Transverse colon (tissue), 4 donors: ENCODE measurements at places on chromosomes 2 and 18. TPM values are rescaled to one million over a fixed set of nuclear protein-coding genes. Genes with fewer than 3 reads are reported as not detected.

Gene SIX2
- total RNA-seq, result 0.14 TPM

GRCh38 chr2:24009680-24010476 lies at the start of gene MFSD2B:
Gene MFSD2B, plus strand, starts transcription at chr2:24010085. Its CDS starts 12 bp downstream, at chr2:24010097.
- H3K4me1 ChIP-seq, result peaks cover 13% of the 10 kb centered on the region
- H3K4me3 ChIP-seq, result no peak within 1 kb of the TSS
- no peaks in the 10 kb centered on the region for H3K36me3 ChIP-seq
- no peak within 1 kb of the TSS for H3K27ac ChIP-seq
- no peak for DNase-seq
- H3K27me3 ChIP-seq, result peaks cover 46% of the 10 kb centered on the region

DNA sequence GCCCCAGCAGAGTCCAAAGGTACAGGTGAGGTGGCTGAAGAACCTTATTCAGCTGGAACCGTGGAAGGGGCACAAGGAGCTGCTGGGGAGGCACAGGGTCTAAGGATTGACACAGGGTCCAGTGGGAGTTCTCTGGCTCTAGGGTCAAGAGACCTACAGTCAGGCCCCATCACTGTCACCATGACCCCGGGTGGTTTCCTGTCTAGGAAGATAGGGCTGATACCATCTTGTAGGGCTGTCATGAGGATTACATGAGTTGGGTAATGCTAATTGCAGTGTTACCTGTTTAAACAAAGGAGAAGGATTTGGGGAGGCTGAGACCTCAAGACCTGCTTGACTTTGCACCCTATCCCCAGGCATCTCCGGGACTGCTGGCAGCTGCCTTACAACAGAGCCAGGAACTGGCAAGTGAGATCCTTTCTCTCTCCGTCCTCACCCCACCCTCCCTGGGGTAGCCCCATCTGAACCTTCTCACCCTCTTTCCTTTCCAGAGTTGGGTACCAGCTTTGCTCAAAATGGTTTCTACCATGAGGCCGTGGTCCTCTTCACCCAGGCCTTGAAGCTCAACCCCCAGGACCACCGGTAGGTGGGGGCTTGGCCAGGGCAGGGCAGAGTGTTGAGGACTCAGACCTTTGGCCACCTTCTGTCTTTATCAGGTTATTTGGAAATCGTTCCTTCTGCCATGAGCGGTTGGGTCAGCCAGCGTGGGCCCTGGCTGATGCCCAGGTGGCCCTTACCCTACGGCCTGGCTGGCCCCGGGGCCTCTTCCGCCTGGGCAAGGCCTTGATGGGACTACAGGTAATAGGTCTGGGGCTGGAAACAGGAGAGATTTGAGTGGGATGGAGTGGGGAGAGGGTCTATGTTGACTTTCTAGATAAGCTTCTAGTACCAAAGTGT lies 7.5 kb downstream of the LBX2 start:
- no peak overlapping the region for H3K4me3 ChIP-seq
- H3K27me3 ChIP-seq, result no peaks in the 10 kb centered on the region
- DNase-seq, result no peak
- H3K27ac ChIP-seq, result no peak overlapping the region
- no peaks in the 10 kb centered on the region for H3K4me1 ChIP-seq

DNA sequence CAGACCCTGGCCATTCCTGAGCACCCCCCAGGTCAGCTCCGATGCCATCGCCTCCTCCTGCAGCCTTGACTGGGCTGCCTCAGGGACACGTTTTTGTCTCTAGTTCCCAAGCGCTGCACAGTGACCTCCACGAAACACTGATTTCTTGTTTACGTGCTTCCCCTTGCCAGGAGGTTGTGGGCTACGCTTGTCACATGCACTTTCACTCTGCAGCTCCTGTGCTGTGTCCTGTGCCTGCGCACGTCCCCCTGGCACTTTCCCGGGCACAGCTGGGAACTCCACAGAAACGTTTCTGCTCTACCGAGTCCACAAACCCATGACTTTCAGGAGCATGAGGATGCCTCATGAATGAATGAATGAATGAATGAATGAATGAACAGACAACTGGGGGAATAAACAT lies 160.6 kb downstream of the LAMA1 start:
- H3K27ac ChIP-seq, result no peak overlapping the region
- no peak overlapping the region for H3K4me3 ChIP-seq
- no peaks in the 10 kb centered on the region for H3K4me1 ChIP-seq

DNA sequence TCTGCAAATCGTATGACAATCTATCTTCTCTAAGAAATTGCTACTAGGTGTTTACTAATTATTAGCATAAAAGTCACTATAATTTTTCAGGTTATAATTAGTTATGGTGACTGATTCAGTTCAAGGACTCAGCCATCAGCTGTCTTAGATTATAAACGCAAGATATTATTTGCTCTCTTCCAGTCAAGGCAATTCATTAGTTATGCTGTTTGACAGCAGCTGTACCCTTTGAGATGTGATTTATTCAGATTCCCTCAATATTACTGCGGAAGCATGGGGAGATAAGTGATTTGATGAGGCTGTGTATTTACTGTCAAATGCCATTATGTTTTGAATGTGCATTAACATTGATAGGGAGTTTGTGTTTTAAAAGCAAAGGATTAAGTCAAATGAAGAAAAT lies 558.9 kb upstream of the FSIP2 start:
- DNase-seq, result no peak
- no peak overlapping the region for H3K4me3 ChIP-seq
- no peaks in the 10 kb centered on the region for H3K27me3 ChIP-seq
- H3K27ac ChIP-seq, result no peak overlapping the region
- H3K36me3 ChIP-seq, result no peaks in the 10 kb centered on the region
- H3K4me1 ChIP-seq, result no peaks in the 10 kb centered on the region

- no peaks in the 10 kb centered on the region for H3K36me3 ChIP-seq
- DNase-seq, result peak; percentile 49
- no peak overlapping the region for H3K4me3 ChIP-seq
- peak overlapping the region; percentile 34 for H3K27ac ChIP-seq
- H3K27me3 ChIP-seq, result no peaks in the 10 kb centered on the region
- no peaks in the 10 kb centered on the region for H3K4me1 ChIP-seq
Measured at GRCh38 chr2:240626531-240627300, 1.4 kb downstream of the GPR35 start.

DNA sequence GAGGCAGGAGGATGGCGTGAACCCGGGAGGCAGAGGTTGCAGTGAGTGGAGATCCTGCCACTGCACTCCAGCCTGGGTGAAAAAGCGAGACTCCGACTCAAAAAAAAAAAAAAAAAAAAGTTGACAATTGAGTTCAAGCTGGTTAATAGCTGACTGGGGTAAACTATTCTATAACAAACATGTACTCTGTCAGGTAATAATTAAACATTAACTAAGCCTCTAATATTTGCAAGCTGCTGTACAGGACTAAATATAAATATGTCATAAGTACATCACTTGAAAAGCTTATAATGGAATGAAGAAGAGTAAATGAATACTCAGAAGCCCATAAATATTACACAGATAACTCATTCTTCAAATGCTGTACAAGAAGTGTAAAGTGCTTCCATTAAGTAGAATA lies 190.4 kb upstream of the CRIM1 start:
- no peak for DNase-seq
- H3K4me3 ChIP-seq, result no peak overlapping the region

Gene SERPINB4
- not detected for total RNA-seq

Gene SOCS6
- 47.1 TPM for total RNA-seq

Gene CRYGD
- total RNA-seq, result not detected

Gene TP53I3
- 102 TPM for total RNA-seq

- no peaks in the 10 kb centered on the region for H3K27me3 ChIP-seq
- H3K36me3 ChIP-seq, result no peaks in the 10 kb centered on the region
- DNase-seq, result no peak
- H3K27ac ChIP-seq, result no peak overlapping the region
Measured at GRCh38 chr18:78939105-78939504, 40.5 kb upstream of the SALL3 start.

DNA sequence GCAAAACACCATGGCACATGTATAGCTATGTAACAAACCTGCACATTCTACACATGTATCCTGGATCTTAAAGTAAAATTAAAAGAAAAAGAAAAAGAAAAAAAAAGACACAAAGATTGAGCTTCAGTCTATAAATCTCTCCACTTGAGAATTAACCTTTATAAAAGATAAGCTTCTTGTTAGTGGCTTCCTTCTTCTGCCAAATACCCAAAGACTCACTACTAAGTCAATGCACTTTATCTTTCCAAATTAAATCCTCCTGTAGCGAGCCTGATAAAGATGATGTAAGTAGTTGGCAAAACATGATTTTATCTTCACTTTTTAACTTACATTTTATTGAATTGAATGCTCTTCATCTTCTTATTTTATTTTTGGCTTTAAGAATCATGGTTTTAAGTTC lies 349.9 kb downstream of the TRIB2 start:
- no peak overlapping the region for H3K27ac ChIP-seq
- no peaks in the 10 kb centered on the region for H3K36me3 ChIP-seq
- H3K4me1 ChIP-seq, result no peaks in the 10 kb centered on the region
- no peaks in the 10 kb centered on the region for H3K27me3 ChIP-seq
